Foreskin fibroblast (primary cell): ENCODE measurements at places on chromosomes 6 and 20.
A peak's percentile ranks its signal among the peaks of the same experiment; 100 is the strongest.

- no peak for DNase-seq
Observed at GRCh38 chr20:13690943-13691342, 52.2 kb upstream of the TASP1 start.

GRCh38 chr20:3315136-3315535 lies 76.1 kb upstream of the SLC4A11 start:
- no peak for DNase-seq

DNA sequence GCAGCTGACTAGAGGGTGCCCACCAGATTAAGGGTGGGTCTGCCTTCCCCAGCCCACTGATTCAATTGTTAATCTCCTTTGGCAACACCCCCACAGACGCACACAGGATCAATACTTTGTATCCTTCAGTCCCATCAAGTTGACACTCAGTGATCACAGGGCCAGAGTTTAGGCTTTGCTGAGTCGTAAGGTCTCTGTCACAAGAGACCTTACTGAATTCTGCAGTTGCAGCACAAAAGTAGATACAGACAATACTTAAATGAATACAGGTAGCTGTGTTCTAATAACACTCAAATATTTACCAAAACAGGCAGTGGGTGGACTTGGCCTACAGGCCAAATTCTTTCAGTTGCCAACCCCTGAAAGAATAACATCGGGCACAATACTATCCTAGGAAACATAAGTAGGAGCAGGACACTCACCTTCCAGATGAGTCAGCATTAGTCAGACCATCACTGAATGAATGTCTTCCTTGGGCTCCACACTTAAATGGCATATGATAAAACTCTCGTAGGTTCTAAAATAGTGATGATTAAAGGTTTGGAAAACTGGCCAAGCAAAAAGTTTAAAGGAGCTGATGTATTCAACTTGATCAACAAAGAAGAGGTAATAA lies 190.0 kb downstream of the UBE3D start:
- DNase-seq: peak; percentile 73

GRCh38 chr6:133757335-133757734 lies 131.6 kb upstream of the TCF21 start:
- no peak for DNase-seq

DNA sequence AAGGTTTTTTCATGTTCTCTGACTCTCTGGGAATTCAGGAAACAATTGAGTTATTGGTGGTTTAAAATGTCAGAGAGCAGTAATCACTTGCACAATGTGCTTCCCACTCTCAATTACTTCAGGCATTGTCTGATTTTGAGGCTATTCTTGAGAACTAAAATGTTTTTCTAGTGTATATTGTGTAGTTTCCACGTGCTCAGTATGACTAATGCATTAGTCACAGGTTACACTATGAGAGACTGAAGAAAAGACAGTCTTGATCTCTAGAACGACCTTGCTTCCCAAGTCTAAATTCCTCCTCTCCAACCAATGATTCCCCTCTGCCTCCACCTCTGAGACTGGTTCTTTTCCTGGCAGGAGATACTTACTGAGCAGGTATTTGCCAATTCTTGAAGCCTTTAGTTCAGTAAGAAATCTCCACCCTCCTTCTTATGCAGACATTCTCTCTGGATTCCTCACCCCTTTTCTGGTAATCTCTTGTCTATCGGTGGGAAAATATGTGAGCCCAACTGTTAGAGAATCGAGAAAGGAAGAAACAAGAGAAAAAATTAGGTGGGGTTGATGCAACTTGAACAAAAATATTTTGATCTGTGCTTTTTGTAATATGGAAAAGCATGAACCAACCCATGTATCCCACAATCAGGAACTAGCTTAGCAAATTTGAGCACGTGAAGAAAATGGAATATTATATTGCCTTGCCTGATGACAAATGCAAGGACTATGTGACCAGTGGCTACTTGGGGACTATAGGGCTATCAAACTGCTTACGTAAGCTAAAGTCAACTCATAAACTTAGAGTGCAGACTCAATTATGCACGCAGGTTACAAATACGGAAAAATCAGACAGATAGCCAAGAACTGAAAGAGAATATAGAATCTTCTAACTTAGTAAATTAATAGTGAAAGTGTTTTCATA lies 61.1 kb upstream of the SLC22A16 start:
- peak; percentile 91 for DNase-seq

- no peak for DNase-seq
Observed at GRCh38 chr6:141877275-141877983, 255.3 kb upstream of the GJE1 start.
